ENCODE measurements at places on chromosomes 2 and 18.
A peak's percentile ranks its signal among the peaks of the same experiment; 100 is the strongest.

DNA sequence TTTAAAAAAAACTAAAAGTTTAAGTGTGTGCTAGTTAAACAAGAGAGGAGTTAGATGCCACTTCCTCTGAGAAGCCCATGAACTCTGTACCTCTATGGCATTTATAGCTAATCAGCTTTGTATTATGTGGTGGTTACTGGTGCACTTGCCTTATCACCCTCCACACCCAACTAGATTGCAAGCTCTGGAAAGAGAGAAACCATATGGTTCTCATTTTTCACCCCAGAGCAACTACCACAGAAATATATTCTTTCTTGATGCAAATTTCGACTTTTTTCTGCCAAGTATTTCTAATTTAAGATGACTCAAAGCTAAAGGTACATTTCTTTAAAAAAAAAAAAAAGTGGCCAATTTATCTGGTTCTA is 24.2 kb downstream of the RAPH1 start:
- no peak for DNase-seq

GRCh38 chr2:95023222-95023597 is 2.3 kb upstream of the MAL start:
- no peak for DNase-seq

- no peak for DNase-seq
Measured at GRCh38 chr2:109726379-109727270, 67.5 kb upstream of the RGPD5 start.

- DNase-seq, result no peak
Measured at GRCh38 chr2:20153131-20153851, 71.6 kb downstream of the SDC1 start.

DNA sequence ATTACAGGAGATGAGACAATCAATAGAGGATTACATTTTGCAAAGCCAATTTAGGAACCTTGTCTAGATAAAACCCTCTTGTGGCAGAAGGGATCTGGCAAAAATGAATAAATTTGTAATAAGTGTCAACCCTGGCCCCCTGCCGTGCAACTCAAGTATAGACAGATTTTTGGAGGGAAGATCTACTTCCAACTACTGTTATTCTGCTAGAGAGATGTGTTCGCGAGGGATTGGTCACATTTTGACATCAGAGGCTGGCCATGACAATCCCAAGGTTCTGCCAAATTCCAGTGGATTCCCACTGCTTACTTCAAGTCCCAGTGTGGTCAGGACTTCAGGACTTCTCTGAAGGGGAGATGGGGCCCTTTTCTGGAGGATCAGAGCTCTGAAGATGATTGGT is 192.6 kb downstream of the SH3RF3 start:
- no peak for DNase-seq

- DNase-seq, result no peak
Measured at GRCh38 chr2:24818721-24819167, 25.5 kb downstream of the CENPO start.

GRCh38 chr2:142937347-142937746 is 59.9 kb downstream of the KYNU start:
- no peak for DNase-seq

- no peak for DNase-seq
Measured at GRCh38 chr2:149314687-149315086, 15.7 kb upstream of the LYPD6 start.

GRCh38 chr2:120310136-120310535 is 35.8 kb upstream of the INHBB start:
- no peak for DNase-seq

DNA sequence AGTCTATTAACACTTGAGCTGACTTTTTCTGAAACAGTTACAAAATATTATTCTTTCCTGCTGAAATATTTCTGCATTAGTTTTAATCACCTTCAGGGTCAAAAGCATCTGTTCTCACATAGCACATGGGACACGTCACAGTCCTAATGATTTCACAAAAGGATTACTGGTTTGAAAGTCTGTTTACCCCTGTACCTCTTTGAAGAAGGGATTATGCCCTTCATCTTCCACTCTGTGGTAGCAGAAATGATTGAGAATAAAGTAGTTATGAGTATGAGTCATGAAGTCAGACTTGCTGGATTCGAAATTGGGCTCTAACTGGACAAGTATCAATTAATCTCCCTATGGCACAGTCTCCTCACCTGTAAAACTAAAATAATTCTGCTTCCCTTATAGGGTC is 121.2 kb downstream of the SATB2 start:
- no peak for DNase-seq

DNA sequence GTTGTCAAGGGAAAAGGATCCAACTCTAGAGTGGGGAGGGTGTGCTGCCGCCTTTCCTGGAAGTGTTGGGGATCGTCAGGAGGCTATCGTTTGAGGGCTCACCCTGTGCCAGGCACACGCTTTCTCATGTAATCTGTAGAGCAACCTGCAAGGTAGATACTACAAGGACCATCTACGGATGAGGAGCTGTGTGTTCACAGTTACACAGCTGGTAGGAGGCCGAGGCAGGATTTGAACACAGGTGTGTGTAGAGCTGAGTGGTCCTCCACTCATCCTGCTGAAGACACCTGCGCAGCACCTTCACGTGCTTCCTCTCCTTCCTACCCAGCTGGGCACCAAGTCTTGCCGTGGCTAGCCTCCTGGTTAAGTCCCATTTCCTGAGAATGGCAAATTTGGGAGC is 68.3 kb downstream of the MARCO start:
- no peak for DNase-seq

- no peak for DNase-seq
Measured at GRCh38 chr18:78390348-78390951, 589.2 kb upstream of the SALL3 start.

DNA sequence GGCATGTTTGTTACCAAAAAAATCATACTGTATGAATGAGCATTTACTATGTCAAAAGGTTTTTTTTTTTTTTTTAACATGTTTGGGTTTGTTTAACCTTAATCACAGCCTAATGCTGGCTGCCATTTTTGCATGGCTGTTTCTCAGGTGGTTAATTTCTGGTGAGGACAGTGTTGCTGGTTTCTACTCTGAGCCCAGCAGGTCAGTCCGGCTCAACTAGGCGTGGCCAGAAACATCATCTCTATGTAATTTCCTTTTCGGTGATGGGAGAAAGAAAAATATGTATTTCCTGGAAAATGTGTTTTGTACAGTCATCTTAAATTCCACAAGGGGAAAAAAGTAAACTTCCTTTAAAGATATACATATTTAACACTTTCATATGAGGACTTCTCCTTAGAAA is 24.9 kb upstream of the BZW1 start:
- DNase-seq, result no peak

DNA sequence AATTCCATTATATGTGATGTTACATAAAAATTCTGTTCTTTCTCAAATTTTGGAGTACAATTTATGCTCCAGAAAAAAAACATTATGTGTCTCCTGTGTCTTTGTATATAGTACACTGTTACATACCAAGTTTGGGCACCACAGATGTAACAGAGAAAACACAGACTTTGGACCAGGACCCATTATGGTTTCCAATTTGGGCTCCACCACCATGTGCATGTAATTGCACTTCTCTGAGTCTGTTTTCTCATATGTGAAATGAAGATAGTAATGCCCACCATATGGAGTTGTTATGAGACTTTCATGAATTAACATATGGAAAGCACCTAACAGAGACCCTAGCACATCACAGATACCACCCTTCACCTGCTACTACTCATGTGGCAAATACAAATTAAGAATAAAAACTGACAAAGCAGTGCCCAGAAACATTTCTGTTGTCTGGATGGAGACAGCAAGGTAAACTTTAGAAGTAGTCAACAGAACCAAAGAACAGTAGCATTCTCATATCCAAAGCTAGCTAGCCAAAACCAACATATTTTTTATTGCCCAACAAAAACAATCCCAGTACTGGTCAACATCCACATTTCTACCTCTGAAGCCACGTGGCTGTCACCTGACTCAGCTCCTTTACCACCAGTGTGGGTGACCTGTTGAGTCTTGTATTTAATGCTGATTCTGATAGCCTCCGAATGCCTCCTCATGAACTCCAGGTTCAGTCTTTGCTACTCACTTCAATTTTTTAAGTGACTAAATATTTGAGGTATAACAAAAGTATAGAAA is 42.9 kb downstream of the ANTXR1 start:
- DNase-seq, result no peak

GRCh38 chr2:26324903-26325302 is 21.0 kb upstream of the SELENOI start:
- no peak for DNase-seq

DNA sequence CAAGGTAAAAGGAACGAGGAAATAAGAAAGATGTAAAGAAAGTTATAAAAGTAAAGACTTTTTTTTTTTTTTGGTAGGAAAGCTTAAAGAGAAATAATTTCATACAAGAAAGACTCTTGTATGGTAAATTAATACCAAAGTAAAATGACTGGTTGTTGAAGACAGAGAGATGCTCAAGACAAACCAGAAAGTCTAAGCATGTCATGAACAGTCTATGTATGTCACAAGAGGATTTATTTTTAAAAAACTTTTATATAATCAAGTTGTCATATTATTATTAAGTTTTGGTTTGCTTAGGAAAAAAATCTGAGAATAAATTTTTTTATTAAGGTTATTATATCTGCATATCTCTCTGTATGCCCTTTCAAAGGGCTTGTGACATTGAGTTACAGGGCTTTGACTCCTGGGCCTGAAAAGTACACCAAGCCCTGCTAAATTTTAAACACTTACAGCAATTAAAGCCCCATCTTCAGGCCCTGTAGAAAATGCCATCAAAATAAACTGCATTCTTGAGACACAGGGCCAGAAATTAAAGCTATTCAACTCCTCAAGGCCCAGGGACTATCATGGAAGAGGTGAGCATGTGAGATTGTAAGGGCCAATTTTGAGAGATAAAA is 10.9 kb upstream of the SGPP2 start:
- DNase-seq, result no peak

DNA sequence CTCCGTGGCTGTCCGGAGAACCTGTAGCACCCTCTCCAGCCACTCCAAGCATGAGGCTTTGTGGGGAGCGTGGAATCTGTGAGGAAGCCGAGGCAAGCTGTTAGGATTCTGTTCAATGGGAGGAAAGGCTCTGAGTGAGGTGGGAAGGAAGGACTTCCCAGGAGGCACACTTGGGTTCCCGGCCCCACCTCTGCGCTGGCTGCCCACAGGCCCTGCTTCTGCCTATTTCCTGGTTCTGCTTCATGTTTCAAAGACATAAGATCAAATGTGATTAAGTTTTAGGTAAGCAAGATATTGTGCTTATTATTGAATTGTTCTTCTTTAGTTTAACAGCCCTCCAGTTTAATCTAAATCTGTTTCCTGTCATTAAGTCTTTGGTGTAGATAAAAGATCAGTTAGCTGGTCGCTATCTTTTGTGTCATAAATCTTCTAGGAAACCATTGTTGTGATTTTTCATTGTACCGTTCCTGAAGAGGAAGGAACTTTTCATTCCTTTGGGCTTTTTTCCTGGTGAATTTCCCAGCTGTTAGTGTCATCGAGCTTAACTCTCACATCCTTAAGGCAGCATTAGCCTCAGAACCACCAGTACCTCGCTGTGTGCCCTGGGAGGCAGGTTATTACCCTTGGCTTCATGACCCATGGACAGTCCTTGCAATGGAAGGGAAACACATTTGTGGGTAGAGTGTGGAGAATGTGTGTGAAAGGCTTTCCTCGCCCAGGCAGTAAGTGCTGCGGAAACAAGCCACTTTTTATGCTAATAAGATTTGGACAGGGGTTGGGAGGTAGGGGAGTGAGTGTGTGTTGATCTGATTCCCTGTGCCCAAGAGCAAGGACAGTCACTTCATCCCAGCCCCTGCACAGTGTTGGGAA is 61.9 kb upstream of the ALPP start:
- no peak for DNase-seq

GRCh38 chr2:28713577-28714298 is 37.9 kb upstream of the PPP1CB start:
- DNase-seq, result no peak

- DNase-seq, result no peak
Measured at GRCh38 chr2:20592106-20593071, 58.5 kb downstream of the HS1BP3 start.

GRCh38 chr2:203534621-203535077 is 452 bp downstream of the RAPH1 start:
- DNase-seq, result peak; percentile 15

GRCh38 chr2:62413116-62413663 is 92.8 kb downstream of the TMEM17 start:
- DNase-seq, result no peak

GRCh38 chr18:811892-812375 is at the start of gene YES1:
YES1 (minus strand) TSS chr18:812242; CDS start chr18:756827, 55,415 bp downstream.
- DNase-seq, result no peak

DNA sequence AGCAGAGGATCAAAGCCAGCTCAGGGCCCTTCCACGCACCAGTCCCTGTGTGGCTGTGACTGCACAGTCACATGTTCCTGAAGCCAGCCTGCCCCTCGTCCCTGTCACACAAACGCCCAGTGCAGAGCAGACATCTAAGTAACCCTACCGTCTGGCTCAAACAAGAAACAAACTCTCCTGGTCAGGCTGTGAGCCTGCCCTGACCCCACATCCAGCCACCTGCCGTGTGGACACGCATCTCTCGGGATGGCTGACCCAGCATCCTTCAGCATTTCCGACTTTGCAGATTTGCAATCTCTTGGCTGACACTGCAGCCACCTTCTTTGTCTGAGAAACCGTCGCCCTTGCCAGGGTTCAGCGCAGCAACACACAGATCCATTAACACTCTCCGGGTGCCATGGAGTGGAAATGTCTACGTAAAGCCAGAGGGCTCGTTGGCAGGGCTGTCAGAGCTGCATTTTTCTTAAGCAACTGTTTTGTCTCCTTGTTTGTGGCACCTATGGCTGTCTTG is 82.3 kb upstream of the ASAP2 start:
- no peak for DNase-seq

- peak; percentile 48 for DNase-seq
Measured at GRCh38 chr18:11937874-11938478, 29.9 kb upstream of the MPPE1 start.

- DNase-seq, result no peak
Measured at GRCh38 chr2:21036708-21037670, 6.9 kb downstream of the APOB start.

GRCh38 chr2:98164256-98164655 is 77.3 kb downstream of the VWA3B start:
- no peak for DNase-seq

GRCh38 chr2:109005686-109006204 is 16.7 kb upstream of the EDAR start:
- no peak for DNase-seq

- no peak for DNase-seq
Measured at GRCh38 chr2:17309741-17310339, 208.4 kb downstream of the RAD51AP2 start.

DNA sequence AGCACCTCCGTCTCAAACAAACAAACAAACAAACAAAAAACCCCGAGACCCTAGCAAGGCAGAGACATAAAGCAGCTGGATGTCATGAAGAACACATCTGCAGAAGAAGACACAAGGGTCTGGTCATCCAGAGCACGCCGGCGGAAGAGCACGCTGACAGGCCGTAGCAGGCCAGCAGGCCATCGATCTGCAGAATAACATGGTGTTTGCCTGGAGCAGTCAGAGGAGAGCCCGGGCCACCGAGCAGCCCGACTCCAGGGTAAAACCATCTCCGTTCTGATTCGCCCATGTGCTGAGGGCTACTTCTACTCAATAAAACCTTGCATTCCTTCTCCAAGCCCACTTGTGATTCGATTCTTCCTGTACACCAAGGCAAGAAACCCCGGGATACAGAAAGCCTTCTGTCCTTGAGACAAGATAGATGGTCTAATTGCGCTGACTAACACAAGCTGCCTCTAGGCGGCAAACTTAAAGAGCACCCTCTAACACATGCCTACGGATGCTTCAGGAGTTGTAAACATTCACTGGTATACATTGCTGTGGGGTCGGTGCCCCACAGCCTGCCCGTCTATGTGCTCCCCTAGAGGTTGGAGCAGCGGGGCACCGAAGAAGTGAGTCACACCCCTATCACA is 549.8 kb upstream of the NRXN1 start:
- no peak for DNase-seq
